ENCODE measurements at places on chromosomes 5 and 9.

DNA sequence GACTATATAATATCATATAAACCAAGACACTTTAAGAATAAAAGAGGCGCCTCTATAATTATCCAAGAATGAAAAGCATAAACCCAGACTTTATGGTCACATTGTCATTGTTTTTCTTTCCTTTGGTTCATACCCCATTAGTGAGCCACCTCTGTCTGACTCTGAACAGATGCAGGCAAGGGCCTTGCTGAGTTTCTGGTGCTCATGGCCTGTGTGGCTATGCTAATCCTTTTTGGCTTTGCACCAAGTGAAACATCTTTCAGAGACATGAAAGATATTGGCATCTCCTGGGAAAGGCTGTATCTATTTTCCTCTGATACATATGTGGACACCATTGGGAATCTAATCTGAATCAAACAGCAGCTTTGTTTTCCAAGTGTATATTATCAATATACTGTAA, 222.5 kb downstream of the CHSY3 start:
- DNase-seq: no peak

DNA sequence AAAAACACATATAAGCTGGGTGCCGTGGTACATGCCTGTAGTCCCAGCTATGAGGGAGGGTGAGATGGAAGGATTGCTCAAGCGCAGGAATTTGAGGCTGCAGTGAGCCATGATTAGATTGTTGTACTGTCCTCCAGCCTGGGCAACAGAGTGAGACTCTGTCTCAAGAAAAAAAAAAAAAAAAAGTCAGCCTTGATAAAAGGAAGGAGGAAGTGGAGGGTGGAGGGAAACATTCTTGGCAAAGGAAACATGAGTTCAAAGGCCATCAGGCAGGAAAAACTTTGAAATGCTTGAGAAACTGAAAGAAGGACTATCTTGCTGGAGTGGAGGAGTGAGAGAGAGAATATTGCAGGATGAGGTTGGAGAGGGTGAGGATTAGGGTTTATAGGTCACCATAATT, 18.3 kb upstream of the ANKHD1 start:
- no peak for DNase-seq

DNA sequence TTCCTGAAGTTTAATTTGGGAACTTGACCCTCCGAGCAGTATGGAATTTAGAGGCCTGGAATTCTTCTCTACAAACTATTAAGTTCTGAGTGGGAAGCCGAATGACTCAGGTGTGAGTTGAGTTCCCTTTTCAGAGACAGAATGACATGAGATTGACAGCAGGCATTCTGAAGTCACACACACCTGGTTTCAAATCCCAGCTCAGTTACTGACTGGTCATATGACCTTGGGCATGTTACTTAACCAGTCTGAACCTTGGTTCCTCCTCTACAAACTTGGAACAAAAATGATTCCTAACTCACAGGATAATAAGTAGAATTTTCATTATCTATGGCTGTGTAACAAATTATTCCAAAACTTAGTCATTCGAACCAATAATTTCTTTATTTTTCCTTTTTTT, 45.5 kb upstream of the GPBP1 start:
- no peak for DNase-seq

DNA sequence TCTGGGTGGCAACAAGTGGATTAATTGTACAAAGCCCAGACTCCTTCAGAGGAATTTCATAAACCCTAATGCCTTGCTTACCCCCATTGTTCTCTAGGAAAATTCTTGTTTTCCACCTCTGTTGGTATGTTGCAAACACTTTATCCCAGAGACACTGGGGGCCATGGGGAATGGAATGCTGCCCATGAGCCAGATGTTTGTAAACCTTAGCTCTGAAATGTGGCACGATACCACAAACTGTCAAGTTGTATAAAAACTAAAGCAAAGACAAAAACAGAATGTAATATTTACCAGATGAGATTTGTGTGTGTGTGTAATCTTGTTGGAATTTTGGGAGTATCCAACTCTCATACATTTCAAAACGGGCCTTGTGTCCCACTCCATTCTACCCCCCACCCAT, 465.0 kb downstream of the EBF1 start:
- DNase-seq: no peak

DNA sequence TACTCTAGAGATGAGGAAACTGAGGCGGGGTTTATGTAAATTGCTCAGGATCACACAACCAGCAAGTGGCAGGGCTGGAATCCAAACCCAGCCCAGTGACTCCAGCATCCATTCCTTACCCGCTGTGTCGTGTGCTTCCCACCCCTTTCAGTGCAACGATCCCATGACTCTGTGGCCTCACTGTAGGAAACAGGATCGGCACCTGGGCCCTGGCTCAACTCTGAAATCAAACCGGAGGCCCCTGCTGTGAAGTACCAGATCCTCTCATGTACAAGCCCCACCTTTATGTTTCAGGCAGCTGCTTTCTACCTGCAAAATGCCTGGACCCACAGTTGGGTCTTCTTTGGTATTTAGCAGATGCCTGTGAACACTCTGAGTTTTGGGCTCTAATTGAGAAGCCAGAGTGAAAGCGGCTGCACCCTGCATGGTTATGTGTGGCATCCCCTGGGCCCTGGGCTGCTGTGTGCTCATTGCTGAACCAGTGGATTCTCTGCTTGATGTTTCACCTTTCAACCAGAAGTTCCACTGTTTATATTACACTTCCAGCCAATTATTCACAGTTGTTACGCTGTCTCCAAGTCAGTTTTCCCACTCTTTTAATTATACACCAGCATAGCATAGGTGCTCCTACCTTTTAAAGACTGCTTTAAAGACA, 36.7 kb downstream of the ABLIM3 start:
- DNase-seq: no peak

- DNase-seq: no peak
These were observed 67.9 kb downstream of the KIAA1958 start for GRCh38 chr9:112554516-112554915.

- DNase-seq: no peak
These were observed 15.4 kb upstream of the VDAC1 start for GRCh38 chr5:134020188-134020587.

- DNase-seq: no peak
These were observed 1883.7 kb upstream of the C9orf72 start for GRCh38 chr9:29456940-29457339.

- no peak for DNase-seq
These were observed 51.7 kb downstream of the FBXW11 start for GRCh38 chr5:171954721-171955120.

DNA sequence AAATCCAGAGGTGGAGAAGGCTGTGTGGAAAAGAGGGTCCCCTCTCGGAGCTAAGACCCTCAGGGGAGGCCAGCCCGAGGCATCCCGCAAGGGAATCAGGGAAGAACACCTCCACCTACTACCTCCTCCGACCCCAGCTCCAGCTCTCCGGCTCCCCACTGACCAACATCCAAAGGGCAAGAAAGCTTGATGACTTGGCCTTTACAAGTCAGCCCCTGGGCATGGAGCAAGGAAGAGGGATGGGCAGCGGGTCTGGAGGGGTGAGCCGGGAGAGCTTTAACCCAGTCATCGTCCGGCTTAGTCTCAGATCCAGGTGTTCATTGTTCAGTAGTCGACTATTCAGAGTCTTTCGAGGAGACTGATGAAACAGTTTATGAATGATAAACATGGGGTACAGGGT, 32.1 kb downstream of the ERAP1 start:
- DNase-seq: no peak

DNA sequence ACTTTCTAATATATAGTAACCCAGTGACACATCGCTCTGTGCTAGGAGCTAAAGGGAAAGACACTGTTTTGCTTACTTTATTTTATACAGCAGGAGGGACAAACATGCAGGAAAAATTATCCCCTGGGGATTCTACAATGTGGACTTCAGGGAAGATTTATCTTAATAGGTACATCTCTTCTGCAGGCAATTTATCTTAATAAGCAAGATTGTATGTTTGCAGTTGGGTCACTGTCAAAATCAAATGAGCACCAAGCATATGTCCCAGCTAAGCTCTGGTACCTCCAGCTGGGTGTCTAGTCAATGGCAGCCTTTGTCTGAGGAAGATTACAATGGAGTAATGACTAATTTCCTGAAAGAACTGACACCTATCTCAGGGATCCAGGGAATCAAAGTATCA, 309.9 kb upstream of the PANK3 start:
- DNase-seq: no peak

- no peak for DNase-seq
These were observed 59.3 kb downstream of the CAST start for GRCh38 chr5:96721351-96721977.

- no peak for DNase-seq
These were observed 12.3 kb upstream of the C5orf24 start for GRCh38 chr5:134833340-134834032.
